Endodermal cell (in vitro differentiated cells): ENCODE measurements at places on chromosomes 16 and 17.

GRCh38 chr17:75695830-75696271, 25.4 kb upstream of the ITGB4 start:
- DNase-seq: no peak

DNA sequence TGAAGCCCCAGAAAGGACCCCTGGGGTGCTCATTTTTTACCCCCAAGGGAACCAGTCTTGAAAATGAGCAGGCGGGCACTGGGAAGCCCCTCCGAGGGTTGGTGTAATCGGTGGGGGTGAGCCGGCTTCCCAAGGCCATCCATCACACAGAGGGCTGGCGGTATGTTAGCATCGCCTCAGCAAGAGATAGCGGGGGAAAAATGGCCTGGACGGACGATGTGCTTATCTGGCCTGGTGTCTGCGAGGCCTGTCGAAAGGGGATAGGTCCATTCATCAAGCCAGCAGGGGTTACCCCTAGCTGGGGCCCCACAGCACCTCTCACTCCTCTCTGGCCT, 188.9 kb downstream of the IRF8 start:
- no peak for DNase-seq

GRCh38 chr16:49659356-49659755, 196.6 kb downstream of the ZNF423 start:
- DNase-seq: no peak

GRCh38 chr17:1649844-1650501, at the start of gene RILP:
Gene RILP, minus strand, starts transcription at chr17:1649866. Its CDS starts 62 bp downstream, at chr17:1649804.
- DNase-seq: peak; percentile 88

DNA sequence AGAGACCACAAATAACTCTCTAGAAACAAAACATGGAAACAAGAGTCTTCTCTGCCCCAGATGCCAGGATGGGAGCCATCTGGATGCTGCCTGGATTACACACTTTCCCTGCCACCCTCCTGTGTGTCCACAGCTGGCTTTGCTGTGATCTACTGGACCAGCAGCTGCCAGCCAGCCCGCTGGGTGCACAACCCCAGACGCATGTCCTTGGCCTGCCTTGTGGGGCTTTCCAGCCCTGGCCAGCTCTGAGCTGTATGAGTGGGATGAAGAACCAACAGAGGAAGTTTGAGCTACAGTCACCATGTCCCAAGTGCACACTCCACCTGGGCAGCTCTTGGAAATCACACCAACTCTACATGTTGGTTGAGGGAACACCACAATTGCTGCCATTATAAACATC, 57.0 kb upstream of the TNRC6C start:
- DNase-seq: no peak

- peak; percentile 92 for DNase-seq
Measured at GRCh38 chr17:50866950-50867362, 802 bp upstream of the TOB1 start.

DNA sequence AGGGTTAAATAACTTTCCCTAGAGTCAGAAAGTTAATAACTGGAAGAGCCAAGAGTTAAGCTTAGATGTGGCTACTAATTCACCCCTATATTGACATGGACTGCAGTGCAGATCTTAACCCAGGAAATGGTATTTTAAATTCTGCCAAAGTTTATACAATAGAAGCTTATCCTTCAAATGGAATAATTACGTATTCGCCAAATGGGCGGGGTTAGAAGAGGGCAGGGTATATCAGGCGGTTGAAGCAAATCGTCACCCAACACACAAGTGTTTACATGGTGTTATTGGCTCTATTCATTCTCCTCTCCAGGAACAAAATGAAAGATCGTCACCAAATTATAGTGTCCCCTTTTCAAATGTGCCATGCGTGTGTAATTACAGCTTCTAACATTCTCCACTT, 182.7 kb downstream of the PRKCB start:
- no peak for DNase-seq

- no peak for DNase-seq
Measured at GRCh38 chr17:59730268-59730834, 22.9 kb downstream of the VMP1 start.

DNA sequence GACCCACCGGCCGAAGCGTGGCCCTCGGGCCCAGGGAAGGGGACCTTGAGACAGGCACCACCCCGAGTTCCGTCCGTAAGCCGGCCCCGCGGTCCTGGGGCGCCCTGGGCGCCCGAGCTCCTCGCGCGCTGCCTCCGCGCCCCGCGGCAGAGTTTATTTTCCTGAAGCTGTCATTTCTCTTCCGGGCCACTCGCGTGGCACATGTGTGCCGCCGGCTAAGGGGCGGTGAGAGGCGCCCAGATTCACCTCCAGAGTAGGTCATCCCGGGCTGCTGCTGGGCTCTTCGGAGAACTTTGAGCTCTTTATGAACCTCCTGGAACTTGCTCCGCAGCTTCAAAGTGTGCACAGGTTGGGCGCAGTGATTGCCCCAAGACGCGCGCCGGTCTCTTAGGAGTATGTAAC, 489 bp downstream of the ZC3H18 start:
- no peak for DNase-seq

- DNase-seq: peak; percentile 64
Measured at GRCh38 chr17:41547921-41548843, 20.1 kb upstream of the KRT19 start.

GRCh38 chr17:79048826-79049755, 25.1 kb downstream of the C1QTNF1 start:
- no peak for DNase-seq

DNA sequence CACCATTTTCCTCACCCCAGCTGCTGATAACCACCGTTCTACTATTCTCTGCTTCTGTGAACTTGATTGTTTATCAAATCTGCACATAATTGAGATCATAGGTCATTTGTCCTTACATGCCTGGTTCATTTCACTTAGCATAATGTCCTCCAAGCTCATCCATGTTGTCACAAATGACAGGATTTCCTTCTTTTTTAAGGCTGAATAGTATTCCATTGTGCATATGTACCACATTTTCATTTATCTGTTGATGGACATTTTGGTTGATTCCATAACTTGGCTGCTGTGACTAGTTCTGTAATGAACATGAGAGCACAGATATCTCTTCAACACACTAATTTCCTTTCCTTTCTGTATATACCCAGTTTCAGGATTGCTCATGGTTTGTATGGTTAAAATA, 225.3 kb upstream of the TBX2 start:
- DNase-seq: no peak

- DNase-seq: no peak
Measured at GRCh38 chr16:68459457-68459856, 11.1 kb upstream of the SMPD3 start.

DNA sequence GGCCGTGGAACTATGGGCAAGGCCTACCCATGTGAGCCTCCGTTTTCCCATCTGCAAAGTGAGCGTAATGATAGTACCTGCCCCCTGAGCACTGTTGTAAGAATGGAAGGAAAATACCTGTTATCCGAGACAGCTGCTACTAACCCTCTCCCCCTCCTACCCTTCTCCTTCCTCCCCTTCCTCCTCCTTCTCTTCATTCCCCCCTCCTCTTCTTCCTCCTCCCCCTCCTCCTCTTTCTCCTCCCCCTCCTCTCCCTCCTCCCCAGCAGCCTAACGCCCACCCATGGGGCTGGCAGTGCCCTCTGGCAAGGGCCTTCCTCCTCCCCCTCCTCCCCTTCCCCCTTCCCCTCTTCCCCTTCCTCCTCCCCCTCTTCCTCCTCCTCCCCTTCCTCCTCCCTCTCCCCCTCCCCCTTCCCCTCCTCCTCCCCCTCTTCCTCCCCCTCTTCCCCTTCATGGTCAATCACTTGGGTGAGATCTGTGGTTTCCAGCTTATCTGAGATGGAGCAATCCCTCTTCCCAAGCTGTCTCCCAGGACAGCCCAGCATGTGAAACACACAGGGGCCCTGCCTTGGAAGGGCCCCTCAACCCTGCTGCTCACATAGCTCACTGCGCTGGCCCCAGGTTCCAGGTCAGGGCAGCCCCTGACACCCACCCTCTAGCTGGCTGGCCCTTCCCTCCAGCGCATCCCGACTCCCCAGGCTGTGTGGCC, 6.4 kb downstream of the ZFPM1 start:
- DNase-seq: no peak
